Activated CD4-positive, alpha-beta T cell treated with anti-CD3 and anti-CD28 coated beads, Interleukin-2, amount 50 U/mL, for 4 hours (primary cell): ENCODE measurements at places on chromosomes 13 and 19.

DNA sequence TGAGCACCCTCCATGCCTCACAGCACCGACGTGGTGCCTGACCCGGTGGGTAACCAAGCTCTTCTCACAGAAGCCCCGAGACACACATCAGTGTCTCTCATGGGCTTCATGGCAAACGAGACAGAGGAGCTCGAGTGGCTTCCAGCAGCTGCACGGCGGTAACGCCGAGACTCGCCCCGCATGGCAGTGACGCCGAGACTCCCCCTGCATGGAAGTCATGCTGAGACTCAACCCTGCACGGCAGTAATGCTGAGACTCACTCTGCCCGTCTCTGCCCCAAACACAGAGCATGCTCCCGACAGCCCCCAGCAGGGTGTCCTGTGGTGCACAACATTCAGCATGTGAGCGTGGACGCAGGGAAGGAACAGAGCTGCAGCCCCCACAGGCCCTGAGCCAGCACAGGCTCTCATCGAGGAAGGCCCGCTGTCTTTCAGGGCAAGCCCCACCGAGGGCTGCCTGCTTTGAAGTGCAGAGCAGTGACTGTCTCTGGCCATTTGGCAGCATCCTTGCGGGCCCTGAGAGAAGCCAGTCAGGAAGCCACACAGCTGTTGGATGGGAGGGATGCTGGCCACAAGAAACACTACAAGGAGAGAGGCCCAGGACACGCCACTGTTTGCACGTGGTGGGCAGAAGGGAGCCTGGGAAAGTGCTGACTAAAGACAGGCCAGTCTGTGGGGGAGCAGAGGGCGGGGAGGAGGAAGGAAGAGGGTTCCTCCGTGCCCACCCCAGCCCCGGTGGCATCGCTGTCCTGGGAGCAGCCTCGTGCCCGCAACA lies 9.5 kb downstream of the GAS6 start:
- no peak for DNase-seq

GRCh38 chr13:93589788-93590187 lies 363.2 kb downstream of the GPC6 start:
- no peak for DNase-seq

DNA sequence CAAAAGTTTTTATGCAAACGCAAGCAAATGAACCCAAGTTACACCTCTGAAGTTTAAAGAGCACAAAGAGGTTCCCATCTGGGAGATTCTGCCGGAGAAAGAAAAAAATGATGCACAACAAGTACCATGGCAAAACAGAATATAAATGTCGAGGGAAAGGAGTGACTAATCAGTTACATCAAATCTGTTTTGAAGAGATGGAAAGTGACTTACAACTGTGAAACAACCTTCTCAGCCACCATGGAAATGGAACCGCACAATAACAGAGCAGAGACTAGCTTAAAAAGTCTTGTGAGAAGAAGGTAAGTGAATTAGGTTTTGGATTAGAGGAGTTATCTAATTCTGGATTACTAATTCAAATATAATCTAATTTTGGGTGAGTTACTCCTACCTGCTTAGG lies 2.4 kb downstream of the HSPH1 start:
- no peak for DNase-seq

GRCh38 chr13:87344176-87344575 lies 327.0 kb upstream of the SLITRK5 start:
- DNase-seq, result no peak

- DNase-seq, result no peak
Measured at GRCh38 chr13:34750078-34750931, 191.8 kb upstream of the NBEA start.

GRCh38 chr13:75180805-75181455 lies 301.0 kb downstream of the TBC1D4 start:
- no peak for DNase-seq

DNA sequence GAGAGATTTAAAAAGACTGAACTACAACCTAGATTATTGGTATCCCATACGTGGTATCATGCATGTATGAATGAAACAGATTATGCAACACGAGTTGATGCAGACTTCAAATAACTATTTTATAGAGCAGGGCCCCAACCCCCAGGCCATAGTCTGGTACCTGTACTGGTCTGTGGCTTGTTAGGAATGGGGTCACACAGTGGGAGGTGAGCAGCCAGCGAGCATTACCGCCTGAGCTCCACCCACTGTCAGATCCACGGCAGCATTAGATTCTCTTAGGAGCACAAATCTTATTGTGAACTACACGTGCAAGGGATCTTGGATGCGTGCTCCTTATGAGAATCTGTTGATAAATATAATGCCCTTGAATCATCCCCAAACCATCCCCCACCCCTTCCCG lies 320.2 kb downstream of the TBC1D4 start:
- no peak for DNase-seq

DNA sequence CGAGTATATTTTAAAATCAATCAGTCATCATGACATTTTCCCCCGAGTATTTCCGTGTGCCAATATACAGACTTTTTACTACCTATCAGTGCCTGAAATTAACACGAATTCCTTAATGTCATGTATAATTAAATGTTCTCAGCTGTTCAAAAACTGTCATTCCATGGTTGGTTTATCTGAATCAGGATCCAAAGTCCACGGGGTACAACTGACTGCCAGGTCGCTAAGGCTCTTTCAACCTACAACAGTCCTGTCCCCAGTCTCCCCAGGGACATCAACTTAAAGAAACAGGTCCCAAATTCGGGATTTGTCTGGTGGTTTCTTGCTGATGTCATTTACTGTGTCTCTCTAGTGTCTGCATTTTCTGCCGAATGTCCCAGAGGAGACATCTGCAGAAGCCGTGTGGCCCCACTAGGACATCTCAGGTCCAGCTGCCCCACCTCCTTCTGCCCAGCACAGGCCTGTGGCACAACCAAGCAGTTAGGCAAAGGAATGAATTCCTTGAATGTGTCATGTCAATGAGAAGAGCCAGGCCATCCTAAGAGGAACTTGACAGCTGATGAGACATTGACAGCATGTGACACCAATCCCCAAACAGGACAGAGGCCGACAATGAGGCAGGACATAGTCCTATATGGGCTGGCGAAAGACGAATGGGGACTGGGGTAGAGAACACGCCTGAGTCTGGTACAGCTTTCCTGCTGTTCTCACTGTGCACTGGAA lies 109.5 kb downstream of the STK24 start:
- no peak for DNase-seq

DNA sequence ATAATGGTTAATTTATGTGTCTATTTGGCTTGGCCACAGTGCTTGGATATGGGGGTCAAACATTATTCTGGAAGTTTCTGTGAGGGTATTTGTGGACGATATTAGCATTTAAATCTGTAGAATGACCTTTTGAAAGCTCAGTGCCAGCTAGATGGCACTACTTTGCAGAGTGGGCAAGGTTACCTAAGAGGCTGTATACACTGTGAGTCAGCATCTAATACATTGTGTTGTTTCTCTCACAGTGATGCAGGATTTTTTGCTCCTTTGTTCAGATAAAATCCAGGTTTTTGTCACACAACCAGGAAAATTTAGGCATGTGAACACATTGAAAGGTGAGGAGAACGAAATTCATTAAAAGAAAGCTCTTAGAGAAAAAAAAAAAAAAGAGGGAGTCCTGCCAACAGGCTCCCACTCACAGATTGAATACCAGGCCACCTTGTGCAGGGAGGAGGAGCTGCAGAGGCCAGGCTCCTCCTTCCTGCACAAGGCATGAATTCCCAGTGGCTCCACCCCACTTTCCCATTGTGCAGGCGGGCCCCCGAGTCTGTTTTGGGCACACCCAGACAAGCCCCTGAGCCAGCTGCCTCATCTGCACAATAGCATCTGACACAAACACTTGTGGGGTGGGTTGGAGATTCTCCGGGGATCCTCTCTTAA lies 551.0 kb upstream of the ATXN8OS start:
- no peak for DNase-seq
